Fibroblast of skin of left quadriceps (primary cell): ENCODE measurements at places on chromosomes 12 and 14.
A peak's percentile ranks its signal among the peaks of the same experiment; 100 is the strongest.

DNA sequence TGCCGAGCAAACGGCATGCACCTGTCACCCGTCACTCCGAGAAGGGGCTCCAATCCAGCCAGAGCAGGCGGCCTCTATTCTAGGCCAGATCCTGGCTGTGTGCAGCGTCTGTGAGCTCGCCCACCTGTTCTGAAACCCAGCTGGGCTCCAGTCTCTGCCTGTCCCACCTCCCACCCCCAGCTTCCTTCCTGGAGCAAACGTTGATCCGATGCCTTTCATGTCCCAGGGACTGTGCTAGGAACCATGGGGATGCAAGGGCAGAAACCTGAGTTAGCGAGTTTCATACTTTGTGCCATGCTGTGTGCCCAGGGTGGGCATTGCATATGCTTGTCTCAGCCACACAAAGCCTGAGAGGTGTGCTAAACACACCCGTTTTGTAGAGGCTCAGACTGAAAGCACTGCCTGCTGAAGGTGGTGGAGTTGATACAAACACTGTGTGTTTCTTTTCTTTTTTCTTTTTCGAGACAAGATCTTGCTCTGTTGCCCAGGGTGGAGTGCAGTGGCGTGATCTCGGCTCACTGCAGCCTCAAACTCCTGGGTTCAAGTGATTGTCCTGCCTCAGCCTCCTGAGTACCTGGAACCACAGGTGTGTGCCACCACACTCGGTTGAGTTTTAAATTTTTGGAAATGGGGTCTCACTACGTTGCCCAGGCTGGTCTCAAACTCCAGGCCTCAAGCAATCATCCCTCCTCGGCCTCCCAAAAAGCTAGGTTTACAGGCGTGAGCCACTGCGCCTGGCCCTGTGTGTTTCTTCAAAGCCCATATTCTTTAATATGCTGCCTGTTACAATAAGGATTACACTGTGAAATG lies 84.1 kb upstream of the MED13L start:
- DNase-seq, result no peak

- DNase-seq, result no peak
Observed at GRCh38 chr14:89566644-89567415, 149.8 kb upstream of the FOXN3 start.

- peak; percentile 69 for DNase-seq
Observed at GRCh38 chr12:50174971-50175715, 8.0 kb upstream of the CERS5 start.

- DNase-seq, result no peak
Observed at GRCh38 chr12:111121840-111122239, 201.5 kb upstream of the MYL2 start.

GRCh38 chr12:2959192-2959504 lies at the start of gene TEAD4:
TEAD4 (plus strand) TSS chr12:2959397.
- DNase-seq, result peak; percentile 73

- DNase-seq, result no peak
Observed at GRCh38 chr12:25723336-25723735, 170.3 kb upstream of the LMNTD1 start.

DNA sequence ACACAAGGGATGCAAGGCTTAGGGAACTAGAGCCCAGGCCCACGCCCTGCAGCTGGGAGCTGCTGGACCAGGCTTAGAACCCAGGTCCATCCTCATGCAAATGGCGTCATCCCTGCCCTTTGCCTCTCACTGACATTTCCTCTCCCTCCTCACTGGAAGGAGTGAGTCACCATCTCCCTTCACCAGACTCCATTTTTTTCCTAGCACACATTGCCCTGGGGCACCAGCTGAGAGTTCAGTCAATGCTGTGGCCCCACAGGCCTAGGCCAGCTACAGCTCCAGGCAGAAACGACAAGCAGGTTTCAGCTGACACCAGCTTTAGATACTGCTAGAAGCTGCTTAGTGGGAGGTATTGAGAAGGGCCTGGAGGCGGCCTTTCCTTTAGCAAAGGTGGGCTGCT lies 98.9 kb downstream of the RIMBP2 start:
- DNase-seq, result no peak

- DNase-seq, result no peak
Observed at GRCh38 chr12:96892104-96892503, 15.0 kb upstream of the NEDD1 start.

DNA sequence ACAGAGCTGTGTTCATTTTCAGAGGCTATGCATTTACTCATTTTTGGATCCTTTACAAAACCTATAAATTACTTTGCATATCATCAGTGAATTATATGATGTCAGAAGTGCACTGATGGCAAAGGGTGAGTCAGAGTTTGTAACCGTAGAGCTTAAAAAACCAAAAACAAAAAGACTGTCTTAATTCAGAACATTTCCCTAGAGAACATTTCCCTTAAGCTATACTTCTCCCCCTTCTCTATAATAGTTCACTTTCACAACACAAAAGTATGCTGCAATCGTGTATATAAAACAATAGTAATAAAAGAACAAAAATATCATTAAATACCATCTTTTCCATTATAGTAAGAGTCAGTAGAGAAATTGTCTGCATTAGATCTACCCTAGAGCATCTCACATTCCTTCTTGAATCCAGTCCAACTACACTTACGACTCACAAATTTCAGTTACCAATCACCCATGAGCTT lies 934.9 kb downstream of the LRFN5 start:
- DNase-seq, result peak; percentile 79

GRCh38 chr14:71764701-71765382 lies 167.4 kb upstream of the RGS6 start:
- DNase-seq, result no peak

GRCh38 chr12:16228067-16228466 lies 49.4 kb downstream of the SLC15A5 start:
- DNase-seq, result no peak

GRCh38 chr14:105324080-105324778 lies 9.7 kb downstream of the PACS2 start:
- DNase-seq, result no peak

- no peak for DNase-seq
Observed at GRCh38 chr12:116136340-116136739, 141.2 kb downstream of the MED13L start.

GRCh38 chr12:27896419-27896990 lies 76.0 kb downstream of the PTHLH start:
- no peak for DNase-seq

- DNase-seq, result no peak
Observed at GRCh38 chr12:27018037-27018436, 3.9 kb upstream of the TM7SF3 start.

DNA sequence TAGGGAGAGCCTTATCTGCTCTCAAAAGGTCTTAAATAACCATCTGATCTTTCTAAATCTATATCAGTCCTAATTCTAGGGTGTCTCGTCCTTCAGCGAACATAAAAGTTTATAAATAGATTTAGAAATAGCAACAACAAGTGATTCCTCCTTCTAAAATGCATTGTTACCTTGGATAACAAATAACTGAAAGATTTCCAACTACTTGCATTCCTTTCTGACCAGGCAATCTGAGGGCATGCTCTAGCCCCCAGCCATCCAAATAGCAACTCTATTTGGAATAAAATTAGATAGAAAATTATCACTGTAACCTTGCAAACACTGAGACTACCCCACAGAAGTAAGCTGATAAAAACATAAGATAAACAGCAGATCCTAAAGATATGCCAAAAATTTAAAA lies 21.8 kb upstream of the KRR1 start:
- DNase-seq, result no peak

DNA sequence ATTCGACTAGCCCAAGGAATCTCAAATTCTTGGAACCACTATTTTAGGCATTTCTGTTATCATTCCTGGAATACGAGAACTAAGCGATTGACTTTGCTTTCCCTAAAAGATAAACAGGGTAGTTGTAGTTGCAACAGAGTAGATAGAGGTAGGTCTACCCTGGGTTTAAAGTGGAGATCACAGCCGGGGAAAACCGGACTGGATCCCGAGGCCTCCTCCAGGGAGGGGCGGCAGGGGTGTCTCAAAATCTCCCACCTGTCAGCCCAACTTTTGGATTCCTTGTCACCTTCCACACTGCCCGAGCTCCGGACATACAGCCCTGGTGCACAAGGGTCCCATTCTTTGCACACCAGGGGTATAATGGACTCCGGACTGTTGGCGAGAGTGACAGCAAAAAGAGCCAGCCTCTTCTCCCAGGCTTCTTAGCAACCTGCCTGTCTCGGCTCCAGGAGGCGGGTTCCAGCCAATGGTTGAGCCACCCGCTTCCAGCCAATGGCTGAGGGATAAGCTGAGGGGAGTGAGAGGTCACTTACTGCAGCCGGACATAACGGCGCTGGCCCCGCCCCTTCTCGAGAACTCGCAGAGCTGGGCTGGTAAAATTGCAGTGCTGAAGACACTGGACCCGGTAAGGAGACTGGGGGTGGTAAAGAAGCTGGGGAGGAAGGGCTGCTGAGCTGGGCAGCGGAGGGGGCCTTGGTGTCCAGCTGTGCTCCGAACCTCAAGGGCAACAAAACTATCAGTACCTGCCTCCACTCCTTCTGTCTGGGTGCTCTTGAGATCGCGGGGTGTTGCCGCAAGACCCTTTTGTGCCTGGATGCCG lies at the start of gene SUOX:
Gene SUOX (plus strand): TSS at position 562 of the 820 bp plus-strand sequence. CDS start 4,946 bp downstream, outside the sequence.
- peak; percentile 76 for DNase-seq

GRCh38 chr12:69345742-69346141 lies 2.4 kb upstream of the LYZ start:
- no peak for DNase-seq

DNA sequence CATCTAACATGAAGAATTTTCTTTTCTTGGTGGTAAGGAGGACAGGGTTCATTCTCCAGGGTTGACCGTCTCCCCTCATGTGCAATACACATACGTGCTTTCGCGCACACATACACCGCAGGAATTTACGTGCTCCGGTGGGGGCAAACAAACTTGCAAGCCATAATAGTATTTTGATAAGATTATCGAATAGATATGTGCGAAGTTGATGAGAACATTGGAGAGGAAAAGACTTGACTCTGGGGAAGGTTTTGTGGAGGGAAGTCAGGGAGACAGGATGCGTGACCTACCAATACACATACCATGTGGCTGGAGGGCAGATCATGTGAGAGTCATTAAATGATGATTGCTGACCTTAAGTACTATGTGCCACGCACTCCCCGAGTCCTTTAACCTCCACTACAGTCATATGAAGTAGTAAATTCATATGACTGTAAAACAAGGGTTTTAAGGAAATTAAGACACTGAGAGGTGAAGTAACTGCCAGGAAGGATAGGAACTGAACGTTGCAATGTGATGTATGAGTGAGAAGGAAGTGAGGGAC lies 921 bp downstream of the RAD51B start:
- DNase-seq, result no peak

- no peak for DNase-seq
Observed at GRCh38 chr12:50394469-50395029, 1.9 kb downstream of the FAM186A start.

GRCh38 chr14:90743826-90744225 lies 72.4 kb downstream of the TTC7B start:
- no peak for DNase-seq

DNA sequence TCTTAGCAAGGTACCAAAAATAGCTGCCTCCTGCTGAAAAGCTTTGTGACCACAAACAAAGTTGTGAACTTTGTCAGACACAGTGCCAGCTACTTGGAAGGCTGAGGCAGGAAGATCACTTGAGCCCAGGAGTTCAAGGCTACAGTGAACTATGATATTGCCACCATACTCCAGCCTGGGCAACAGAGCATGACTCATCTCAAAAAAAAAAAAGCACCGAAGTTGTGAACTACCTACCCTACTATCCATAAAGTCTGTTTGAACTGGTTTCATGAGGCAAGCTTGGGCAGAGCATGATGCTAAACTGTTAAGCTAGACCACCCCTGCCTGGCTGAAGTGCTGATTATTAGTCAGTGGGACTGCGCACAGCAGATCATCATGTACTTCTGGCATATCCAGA lies 75.5 kb downstream of the RAD52 start:
- DNase-seq, result no peak

DNA sequence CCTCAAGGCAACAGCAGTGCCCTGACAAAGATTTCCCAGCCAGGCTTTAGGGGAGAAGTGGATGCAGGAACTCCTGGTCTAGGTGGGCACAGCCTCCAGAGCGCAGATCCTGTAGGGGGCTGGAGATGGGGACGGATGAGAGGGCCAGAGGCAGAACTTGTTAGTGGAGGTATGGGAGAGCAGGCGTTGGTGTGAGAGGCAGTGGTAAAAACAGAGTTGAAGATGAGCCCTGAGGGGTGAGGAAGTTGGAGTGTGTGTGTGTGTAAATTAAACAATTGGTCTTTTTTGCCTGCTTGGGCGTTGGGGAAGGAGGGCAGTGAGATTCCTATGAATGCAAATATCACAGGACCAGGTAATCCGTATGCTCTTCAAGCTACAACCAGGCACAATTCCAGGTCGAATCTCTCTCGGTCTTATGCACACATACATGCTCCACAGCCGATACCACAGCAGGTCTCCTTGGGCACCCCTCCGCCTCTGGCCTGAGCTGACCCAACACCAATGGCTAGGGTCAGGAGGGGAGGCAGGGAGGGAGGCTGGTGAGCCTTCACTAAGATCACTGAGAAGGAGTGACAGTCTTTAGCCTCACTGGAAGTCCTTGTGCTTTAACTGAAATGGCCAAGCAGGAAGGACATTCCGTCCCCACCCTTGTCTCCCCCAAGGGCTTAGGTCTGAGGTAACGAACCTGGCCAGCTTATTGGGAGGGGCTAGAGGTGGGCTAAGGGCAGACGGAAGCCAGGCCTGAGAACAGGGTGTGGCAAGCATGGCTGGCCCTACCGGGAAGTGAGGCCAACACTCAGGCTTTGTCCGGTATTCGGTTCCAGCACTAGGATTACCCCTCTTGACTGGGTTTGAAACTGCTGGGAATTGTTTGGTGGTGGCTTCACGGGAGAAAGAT lies 1.5 kb upstream of the KRT7 start:
- DNase-seq, result no peak
